ENCODE measurements at places on chromosomes 1 and 21.
A peak's percentile ranks its signal among the peaks of the same experiment; 100 is the strongest.

- DNase-seq: no peak
Observed at GRCh38 chr1:216028631-216029030, 394.6 kb downstream of the USH2A start.

DNA sequence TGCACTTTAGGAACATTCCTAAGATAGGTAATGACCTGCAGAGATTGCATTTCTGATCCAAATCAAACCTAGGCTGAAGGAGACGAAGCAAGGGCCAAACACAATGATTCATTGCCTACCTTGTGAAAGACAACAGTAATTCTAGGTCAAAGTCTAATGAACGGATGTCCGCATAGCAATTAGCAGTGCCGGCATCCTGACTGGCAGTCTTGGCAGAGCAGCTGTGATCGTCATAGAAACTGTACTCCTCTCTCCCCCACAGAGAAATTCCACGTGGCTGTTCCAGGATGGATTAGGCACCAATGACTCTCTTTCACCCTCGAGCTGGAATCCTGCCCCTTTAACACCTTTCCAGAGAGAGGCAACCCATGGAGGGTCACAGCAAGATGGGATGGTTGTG lies 28.9 kb upstream of the VAV3 start:
- DNase-seq: no peak

GRCh38 chr1:197948926-197949899 lies 32.0 kb downstream of the LHX9 start:
- DNase-seq: no peak

DNA sequence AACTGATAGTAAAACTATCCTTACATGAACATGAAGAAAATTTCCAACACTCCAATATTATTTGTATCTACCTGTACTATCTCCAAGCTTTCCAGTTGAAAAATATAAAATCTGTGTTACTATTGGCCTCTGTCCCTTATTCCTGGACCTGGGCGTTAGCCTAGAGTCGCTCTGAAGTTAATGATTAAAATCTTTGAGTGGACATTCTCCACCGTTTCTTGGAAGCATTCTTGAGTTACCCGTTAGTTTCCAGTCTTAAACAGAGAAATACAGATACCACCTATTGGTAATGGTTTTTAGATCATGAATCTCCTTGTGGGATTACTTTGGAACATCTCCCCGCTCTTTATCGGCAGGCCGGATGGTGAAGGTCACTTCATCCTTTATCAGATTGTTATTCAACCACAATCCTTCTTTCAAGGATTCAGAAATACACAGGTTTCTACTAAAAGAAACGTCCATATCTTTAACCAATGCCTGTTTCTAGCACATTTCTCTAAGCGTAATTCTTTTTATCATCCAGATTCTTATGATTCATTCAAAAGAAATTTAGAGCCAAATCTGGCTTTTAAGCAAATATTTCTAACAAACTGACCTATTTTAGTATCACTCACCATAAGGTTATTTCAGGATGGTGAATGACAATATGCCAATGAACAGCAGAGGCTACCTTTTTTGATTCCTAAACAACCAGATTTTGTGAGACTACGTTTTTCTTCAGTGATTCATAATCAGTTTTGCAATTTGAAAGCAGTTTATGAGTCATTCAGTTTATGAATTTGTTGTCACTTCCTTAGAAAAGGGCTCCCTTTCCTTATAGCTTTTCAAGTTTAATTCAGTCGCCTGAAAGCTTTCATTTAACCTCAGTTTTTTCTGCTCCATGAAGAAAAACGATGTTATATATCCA lies 70.2 kb upstream of the ERRFI1 start:
- no peak for DNase-seq

DNA sequence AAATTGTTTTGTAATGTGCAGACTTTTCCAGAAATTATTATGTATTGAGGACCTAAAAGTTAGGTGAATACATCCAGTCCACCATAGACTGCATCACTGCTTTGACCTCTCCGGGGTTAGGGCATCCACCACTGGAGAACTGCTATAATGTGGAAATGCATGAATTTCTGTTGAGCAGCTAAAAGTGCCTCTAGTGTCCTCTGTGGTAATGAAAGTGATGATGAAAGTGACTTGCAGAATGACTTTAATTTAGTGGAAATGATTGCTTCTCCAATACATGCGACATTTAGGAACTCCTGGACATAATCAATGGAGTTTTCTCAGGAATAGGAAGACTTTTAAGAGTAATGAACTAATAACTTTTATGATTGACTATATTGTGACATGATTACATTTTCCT lies 170.8 kb downstream of the LBR start:
- DNase-seq: no peak

GRCh38 chr1:229035748-229036082 lies 235.2 kb upstream of the RAB4A start:
- no peak for DNase-seq

- DNase-seq: peak; percentile 55
Observed at GRCh38 chr1:190049314-190049713, 428.4 kb downstream of the BRINP3 start.

DNA sequence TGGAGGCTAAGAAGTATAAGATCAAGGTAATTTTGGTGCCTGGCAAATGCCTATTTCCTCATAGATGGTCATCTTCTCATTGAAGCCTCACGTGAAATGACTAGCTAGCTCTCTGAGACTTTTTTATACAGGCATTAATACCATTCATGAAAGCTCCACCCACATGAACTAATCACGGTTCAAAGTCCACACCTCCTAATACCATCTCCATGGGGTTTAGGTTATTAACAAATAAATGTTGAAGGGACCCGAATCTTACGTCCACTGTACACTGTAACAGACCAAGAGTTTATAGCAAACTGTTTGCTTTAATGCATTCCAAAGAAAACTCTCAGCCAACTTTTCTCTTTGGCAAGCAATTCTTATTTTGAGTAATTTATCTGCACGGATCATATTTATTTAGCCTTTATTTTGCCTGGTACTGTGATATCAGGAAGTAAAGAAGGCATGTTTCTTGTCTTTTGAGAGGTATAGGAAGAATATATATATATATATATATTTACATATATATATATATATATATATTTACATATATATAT lies 296.1 kb upstream of the LRRC7 start:
- no peak for DNase-seq

DNA sequence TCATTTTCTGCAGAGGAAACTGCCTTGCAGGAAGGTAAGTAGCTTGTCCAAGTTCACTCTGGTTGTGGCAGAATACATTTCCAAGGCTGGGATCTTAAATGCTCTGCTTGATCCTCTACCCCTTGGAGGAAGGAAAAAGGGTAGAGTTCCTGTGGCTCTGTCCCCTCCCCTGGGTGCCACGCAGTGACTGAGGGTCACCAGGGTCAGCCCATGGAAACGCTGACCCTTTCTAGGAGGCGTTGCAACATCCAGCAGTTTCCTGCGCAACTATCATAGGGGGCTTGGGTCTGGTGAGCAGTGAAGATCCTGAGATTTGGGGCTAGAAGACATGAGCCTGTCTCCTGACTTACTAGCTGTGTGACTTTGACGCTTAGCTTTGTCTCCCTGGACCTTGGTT lies 29.4 kb upstream of the EPS8L3 start:
- DNase-seq: no peak

- no peak for DNase-seq
Observed at GRCh38 chr1:106768501-106768900, 288.0 kb upstream of the PRMT6 start.

- DNase-seq: no peak
Observed at GRCh38 chr1:84000196-84000885, 1.4 kb upstream of the TTLL7 start.

DNA sequence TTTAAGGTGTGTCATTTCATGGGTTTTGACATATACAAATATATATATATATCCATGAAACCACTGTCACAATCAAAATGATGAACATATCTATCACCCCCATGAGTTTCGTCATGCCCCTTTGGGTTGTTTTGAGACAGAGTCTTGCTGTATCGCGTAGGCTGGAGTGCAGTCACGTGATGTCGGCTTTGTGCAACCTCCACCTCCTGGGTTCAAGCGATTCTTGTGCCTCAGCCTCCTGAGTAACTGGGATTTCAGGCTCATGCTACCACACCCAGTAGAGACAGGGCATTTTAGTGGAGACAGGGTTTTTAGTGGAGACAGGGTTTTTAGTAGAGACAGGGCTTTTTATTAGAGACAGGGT lies 8.0 kb downstream of the HJV start:
- DNase-seq: no peak

Data from NCI-H2171 treated with DMSO at 0.1 percent for 48 hours (cell line).